ENCODE measurements at places on chromosomes 6 and 20. TPM values are rescaled to one million over a fixed set of nuclear protein-coding genes. Genes with fewer than 3 reads are reported as not detected.

CDH22 gene
- total RNA-seq = under 0.01 TPM

C20orf141 gene
- total RNA-seq = not detected

RCAN2 gene
- total RNA-seq = 1.5 TPM

FABP7 gene
- not detected for total RNA-seq

MCCD1 gene
- total RNA-seq = not detected

FITM2 gene
- total RNA-seq = 8.7 TPM

LAMA4 gene
- 105 TPM for total RNA-seq

OTOR gene
- total RNA-seq = not detected

SLC35F1 gene
- total RNA-seq = 0.12 TPM

SLC22A3 gene
- 2.9 TPM for total RNA-seq

MRAP2 gene
- total RNA-seq = 4.9 TPM

HCK gene
- not detected for total RNA-seq

SLC2A10 gene
- 49.7 TPM for total RNA-seq

Measured in uterine smooth muscle cell (primary cell).